ENCODE measurements at places on chromosomes 7 and 10.

- DNase-seq = no peak
Observed at GRCh38 chr10:80718024-80718423, 180.3 kb downstream of the SH2D4B start.

- no peak for DNase-seq
Observed at GRCh38 chr7:25923741-25924460, 228.1 kb upstream of the NFE2L3 start.

DNA sequence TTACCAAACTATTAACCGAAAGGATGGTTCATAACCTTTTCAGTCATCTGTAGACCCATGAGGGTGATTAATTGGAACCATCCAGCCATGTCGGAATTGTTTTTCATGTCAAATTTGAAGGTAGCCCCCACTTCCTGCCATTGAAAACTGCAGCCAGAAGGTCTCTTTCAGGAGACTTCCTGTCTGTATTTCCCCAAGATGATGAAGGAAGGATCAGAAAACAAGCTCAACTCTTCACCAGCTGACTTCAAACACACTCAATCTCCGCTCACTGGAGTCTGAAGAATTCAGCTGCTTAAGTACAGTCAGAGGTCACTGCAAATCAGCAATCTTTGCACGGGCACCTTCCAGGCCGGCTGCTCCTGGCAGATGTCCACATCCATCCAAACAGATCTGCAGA is 291.7 kb upstream of the NPVF start:
- DNase-seq = no peak

GRCh38 chr10:74934100-74934812 is 107.9 kb downstream of the KAT6B start:
- DNase-seq = no peak

- DNase-seq = no peak
Observed at GRCh38 chr7:98681511-98681910, 64.4 kb downstream of the NPTX2 start.

GRCh38 chr7:91031757-91032156 is 232.5 kb upstream of the FZD1 start:
- no peak for DNase-seq

- DNase-seq = no peak
Observed at GRCh38 chr10:58833771-58834561, 321.3 kb downstream of the BICC1 start.

DNA sequence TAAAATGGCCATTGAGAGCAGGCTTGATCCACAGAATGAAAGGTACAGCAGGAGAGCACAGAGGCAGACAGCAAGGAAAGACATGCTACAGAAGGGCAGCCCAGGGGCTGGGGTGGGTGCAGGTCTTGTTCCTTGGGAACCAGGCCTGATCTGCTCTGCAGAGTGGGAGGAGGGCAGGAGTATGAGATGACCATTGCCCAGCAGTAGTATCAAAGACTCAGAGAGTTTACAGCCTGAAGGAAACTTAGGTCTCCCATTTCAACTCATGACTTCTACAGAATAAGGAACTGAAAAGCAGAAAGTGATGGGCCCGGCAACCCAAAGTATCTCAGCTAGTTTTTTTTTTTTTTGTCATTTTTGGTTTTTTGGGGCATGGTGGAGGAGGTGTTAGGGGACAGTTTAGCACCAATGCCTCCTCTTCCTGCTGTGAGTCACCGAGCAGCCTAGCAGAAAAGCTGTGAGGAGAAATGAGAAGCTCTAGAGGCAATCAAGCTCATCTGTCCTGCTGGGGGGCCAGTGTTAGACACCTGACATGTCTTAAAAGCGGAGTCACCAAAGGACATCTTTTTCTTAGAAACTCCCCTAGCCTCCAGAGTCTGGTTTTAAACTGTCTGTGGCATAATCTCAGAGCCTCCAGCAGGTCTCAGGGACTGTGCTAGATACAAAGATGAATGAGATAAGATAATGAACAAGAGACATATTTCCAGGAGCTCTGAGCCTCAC is 34.3 kb upstream of the HERPUD2 start:
- no peak for DNase-seq

DNA sequence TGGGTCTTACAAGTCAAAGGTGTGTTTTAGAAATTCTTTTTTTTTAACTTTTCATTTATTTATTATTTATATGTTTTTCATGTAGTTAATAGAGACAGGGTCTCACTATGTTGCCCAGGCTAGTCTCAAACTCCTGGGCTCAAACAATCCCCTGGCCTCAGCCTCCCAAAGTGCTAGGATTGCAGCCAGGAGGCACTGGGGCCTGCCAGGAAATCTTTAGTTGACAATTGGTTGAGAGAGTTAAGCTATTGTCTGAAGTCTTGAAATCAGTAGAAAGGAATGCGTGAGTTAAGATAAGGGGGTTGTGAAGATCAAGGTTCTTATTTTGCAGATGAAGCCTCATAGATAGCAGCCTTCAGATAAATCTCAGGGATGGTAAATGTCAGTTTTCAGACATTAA is 245.4 kb upstream of the GALNT17 start:
- no peak for DNase-seq

DNA sequence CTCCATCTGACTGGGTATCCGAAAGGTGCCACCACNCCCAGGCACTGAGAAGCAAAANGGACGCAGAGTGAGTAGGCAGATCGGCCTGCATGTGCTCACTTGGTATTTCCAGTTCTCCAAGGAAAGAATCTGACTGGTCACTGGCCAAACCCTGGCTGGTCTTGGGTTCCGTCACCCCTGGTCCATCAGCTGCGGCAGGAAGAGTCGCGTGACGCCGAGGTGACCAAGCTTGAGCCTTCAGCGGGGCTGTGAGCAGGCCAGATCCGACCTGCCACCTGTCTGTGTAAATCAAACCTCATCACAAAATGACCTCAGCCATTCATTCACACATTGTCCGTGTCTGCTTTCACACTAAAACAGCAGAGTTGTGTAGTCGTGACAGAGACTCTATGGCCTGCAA is 28.8 kb upstream of the CHST15 start:
- DNase-seq = no peak

DNA sequence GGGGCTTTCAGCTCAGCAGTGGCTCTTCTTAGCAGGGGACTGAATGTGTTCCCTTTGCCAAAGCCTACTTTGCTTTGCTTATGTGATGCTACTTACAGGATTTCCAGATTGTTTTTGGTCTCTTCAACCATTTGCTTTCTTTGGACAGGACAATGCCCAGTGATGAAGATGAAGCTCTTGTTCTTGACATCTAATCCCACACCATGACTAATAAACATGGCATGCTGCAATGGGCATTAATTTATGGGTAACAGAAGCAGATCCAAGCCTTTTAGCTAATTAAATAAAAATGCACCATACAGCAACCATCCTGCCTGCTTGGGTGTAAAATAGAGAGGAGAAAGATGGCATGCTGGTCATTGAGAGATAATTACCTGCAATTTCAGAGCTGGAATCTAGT is 175.5 kb upstream of the ITGB1 start:
- DNase-seq = no peak

GRCh38 chr7:111357691-111358090 is 204.6 kb downstream of the IMMP2L start:
- DNase-seq = no peak

GRCh38 chr10:94683214-94684054 is at the start of gene CYP2C18:
Gene CYP2C18, plus strand, starts transcription at chr10:94683729. Its CDS starts 91 bp downstream, at chr10:94683820.
- DNase-seq = no peak

DNA sequence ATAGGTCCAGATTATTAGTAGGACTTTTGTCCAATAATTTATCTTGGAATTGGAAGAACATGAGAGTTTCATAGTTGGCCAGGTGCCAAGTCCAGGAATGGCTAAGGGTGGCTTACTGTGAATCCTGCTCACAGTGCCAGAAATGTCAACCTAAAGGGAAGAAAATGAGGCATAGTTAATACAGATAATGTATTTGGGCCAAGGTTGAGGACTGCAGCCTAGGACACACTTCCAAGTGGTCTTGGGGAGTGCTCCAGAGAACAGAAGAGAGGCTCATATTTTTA is 78.2 kb downstream of the MAPK8 start:
- DNase-seq = no peak

GRCh38 chr7:130845581-130846085 is 111.6 kb upstream of the KLF14 start:
- no peak for DNase-seq

DNA sequence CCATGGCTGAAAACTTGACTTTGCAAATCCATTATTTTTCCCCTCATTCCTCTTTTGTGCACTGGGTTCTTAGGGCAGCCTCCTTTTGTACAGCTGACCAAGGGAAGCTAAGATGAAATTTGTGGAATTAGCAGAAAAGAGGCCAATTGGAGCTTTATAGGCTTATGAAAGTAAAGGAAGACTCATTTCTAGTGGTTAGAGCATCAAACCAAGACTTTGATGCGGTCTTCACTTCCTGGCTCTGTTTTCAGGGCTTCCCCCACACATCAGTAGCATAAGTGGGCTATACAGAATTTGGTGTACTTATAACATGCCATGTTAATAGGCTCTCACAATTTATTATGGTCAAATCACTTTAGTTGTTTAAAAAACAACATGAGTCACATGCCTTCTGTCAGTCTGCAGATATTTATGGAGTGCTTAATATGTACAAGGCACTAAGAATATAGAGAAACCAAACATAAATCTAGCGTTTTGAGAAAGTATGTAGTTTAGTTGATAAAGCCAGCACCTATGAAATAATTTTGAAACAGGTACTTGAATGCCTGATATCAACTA is 5.7 kb downstream of the AUTS2 start:
- no peak for DNase-seq

- DNase-seq = no peak
Observed at GRCh38 chr7:129169171-129169671, 19.2 kb upstream of the SMO start.

GRCh38 chr10:97328646-97329453 is 5.7 kb downstream of the FRAT2 start:
- no peak for DNase-seq

DNA sequence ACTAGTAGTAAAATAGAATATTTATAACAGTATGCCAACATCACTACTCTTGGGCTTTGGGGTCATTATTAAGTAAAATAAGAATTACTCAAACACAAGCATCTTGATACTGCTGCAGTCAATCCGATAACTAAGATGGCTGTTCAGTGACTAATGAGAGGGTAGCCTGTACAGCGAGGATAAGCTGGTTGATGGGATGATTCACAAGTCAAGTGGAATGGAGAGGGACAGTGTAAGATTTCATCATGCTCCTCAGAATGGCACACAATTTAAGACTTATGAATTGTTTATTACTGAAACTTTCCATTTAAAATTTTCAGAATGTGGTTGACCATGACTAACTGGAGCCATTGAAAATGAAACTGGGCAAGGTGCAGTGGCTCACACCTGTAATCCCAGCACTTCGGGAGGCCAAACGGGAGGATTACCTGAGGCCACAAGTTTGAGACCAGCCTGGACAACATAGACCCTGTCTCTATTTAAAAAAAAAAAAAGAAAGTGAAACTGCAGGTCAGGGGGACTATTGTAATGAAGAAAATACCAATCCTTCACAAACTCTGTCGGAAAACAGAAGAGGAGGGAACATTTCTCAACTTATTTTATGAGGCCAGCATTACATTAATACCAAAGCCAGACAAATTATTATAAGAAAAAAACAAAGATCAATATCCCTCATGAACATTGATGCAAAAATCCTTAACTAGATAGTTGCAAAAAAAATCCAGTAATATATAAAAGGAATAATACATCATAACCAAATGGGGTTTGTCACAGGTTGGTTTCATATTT is 11.2 kb downstream of the AVL9 start:
- DNase-seq = no peak

DNA sequence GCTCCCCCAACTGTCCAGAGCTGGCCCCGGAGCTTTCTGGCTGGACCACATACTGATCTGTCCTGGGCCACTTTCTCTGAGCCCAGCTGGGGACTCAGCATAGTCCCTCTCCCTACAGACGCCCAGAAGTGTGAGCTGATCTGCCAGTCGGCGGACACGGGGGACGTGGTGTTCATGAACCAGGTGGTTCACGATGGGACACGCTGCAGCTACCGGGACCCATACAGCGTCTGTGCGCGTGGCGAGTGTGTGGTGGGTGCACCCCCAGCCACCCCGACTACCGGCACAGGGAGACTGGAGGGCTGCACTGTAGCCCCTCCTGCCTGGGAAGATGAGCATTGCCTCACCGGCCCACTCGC is 41.8 kb downstream of the TBATA start:
- no peak for DNase-seq

DNA sequence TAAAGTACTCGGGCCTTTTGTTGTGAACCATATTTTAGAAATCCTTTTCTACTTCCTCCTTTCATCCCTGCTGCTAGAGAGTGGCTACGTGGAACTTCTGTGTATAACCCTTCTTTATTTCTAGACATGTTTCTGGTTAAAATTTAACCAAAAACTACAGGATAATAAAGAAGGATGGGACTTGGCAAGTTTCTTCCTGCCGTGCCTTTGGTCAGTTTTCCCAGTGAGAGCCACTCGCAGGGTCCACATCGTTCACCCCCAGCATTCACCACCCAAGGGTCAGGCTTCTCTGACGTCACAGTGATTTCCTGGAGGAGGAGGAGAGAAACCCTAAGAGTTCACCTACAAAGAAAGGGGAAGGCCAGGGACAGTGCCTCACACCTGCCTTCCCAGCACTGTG is 45.4 kb downstream of the NKX6-2 start:
- no peak for DNase-seq

GRCh38 chr7:147912291-147912690 is 678.3 kb upstream of the C7orf33 start:
- no peak for DNase-seq

- no peak for DNase-seq
Observed at GRCh38 chr7:132076301-132077035, 499.8 kb downstream of the PLXNA4 start.

DNA sequence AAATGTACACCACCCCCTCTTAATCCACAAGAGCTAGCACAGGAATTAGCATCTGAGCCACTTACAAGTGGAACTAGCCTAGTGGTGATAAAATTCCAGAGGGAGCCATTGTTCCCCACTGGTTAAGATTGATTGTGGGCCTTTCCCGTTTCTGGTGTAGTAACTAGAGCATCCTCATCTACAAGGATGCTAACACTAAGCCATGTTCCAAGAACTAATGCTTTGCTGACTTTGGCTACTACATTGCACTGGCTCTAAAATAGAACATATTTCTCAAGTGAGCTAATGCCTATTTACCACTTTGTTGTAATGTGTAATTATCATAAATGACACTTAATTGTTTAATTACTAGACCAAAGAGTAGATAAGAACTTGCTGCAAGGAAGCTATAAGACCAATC is 143.7 kb downstream of the FZD1 start:
- DNase-seq = no peak

- no peak for DNase-seq
Observed at GRCh38 chr10:12934777-12935176, 66.7 kb downstream of the CCDC3 start.

- DNase-seq = no peak
Observed at GRCh38 chr10:79203014-79203644, 134.4 kb downstream of the ZMIZ1 start.

DNA sequence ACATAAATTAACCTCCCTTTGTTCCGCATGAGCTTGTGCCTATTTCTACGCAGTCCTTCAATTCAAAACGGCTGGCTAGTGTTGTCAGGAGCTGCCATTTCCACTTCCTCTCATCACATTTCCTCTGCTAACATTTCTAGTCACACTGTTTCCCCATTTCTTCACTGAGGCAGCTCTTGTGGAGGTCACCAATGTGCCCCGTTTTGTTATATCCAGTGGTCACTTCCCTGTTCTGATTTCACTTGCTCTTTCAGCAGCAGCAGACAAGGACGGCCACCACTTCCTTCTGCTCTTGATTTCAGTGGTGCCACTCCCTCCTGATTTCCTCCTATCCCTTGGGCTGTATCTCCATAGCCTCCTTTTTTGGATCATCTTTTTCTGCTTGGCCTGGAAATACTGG is 64.8 kb upstream of the SEC61G start:
- DNase-seq = no peak

All from amygdala (tissue), 56 donors.